ENCODE measurements at places on chromosomes 5 and 9.

- DNase-seq, result no peak
These were observed 281.6 kb downstream of the PTPRD start for GRCh38 chr9:10331157-10331556.

DNA sequence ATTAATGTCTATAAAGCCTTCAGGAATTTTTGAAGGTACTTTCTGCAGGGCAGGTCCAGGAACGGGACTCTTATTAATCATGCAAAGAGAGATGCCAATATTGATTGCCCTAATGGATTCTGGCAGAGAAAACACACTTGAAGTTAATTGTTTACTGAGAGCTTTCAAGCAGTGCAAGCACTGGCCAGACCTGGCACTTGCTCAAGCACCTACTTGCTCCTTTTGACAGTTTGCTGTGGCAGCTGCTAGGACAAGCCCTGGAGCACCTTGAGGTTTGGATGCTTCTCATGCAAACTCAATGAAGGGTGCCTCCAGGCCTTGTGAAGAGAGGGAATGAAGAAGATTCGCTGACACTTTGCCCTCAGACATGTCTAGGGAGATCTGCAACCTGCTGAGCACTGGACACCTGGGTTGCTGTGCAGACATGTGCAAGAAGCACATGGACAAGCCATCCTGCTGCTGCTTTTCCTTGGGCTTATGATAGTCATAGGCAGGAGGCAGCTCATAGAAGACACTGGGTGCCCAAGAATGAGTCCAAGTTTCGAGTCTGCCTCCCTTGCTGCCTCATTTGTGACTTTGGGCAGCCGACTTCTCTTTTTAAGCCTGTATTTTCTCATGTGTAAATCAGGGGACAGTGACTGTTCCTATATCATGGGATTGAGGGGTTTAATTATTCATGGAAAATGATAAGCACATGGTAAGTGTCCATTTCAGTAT, 88.8 kb upstream of the EQTN start:
- no peak for DNase-seq

GRCh38 chr9:100579665-100580064, 1.8 kb downstream of the CAVIN4 start:
- no peak for DNase-seq

GRCh38 chr5:77972469-77973252, 196.5 kb upstream of the TBCA start:
- no peak for DNase-seq

GRCh38 chr5:8333485-8333884, 464.5 kb downstream of the MTRR start:
- DNase-seq, result no peak

GRCh38 chr5:57033103-57033502, 81.2 kb upstream of the MIER3 start:
- no peak for DNase-seq

DNA sequence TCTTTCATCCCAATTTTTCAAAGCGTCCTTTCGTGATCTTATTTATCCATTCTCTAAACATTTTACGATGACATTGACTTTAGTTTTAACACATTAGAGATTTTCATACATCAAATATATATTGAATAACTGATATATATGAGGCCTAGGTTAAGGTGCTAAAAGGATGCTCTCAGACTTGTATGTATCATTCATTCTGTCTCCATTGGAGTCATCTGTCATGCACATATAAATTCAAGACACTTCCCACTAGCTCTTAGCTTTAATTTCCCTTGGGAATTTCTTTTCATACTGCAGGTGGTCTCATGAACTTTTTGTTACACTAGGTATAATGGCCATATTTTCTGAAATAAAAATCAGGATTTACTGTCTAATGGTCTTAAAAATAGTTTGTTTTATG, 635.8 kb upstream of the C9orf72 start:
- DNase-seq, result no peak

- DNase-seq, result no peak
These were observed 20.3 kb downstream of the ZDHHC11B start for GRCh38 chr5:763998-764781.

DNA sequence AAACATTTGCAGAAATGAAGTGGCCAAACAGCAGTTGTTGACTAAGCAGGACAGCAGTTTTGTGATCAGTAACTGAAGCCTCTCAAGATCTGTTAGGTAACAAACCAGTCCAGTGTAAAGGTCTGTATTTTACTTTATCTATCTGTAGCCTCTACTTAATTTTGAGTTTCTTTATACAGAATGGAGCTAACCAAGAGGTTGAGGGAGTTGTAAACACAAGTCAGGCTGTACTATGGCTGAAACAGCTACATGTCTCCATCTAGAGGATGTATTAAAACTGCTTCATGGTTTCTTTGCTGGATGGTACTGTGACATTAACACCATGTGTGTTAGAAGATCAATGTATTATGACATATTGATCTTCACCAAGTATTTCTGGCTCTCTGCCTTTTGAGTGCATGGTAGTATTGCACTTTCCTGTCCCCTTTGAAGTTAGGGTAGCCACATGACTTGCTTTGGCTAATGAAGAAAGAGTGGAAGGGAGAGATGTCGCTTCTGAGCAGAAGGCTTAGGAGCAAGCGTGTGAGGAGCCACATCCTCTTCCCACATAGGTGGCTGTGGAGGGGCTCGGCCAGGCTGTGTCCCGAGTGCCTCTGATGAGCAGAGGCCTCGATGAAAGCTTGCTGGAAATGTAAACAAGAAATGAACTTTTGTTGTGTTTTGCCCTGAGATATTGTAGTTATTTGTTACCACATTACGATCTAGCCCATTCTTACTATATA, 105.6 kb upstream of the PCA3 start:
- DNase-seq, result no peak

Measured in femur (tissue), 1 donor.